ENCODE measurements at places on chromosomes 12 and 14.

DNA sequence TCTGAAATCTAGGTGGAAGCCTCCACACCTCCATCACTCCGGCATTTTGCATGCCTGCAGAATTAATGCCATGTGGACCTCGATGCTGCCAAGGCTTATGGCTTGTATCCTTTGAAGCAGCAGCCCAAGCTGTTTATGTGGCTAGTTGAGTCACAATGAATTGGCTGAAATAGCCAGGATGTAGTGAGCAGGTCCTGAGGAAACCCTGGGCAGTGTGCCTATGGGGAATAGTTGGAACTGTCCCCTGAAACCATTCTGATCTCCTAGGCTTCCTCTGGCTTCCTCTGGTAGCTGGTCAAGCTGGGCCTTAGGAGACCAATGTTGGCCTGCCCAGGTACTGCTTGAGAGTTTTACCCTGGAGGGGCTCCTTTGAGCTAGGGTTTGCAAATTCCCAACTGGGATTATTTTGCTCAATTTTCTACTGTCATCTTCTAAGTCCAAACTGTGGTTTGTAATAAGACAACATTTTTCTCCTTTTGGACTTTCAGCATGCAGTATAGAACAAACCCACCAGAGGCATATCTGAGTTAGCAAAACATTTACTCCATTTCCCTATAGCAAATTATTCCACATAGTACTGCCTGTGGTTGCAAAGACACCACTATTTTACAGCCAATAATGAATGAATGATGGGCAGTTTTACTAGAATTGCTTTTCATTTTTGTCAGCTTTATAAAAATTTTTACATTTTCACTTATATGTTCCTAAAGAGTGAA lies 85.1 kb upstream of the AMIGO2 start:
- no peak overlapping the region for H3K27ac ChIP-seq
- H3K36me3 ChIP-seq, result no peaks in the 10 kb centered on the region
- DNase-seq, result no peak

DNA sequence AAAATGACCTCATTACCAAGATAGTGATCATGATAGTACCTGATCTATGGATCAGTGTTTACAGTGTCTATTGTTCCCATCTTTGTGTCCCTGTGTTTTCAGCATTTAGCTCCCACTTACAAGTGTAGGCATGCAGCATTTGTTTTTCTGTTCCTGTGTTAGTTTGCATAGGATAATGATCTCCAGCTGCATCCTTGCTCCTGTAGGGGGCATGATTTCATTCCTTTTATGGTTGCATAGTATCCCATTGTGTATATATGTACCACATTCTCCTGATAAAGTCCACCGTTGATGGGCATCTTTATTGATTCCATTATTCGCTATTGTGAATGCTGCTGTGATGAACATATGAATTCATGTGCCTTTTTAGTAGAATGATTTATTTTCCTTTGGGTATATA lies 215.4 kb upstream of the NAV3 start:
- H3K4me1 ChIP-seq, result no peaks in the 10 kb centered on the region
- no peaks in the 10 kb centered on the region for H3K36me3 ChIP-seq
- no peak for DNase-seq
- H3K27me3 ChIP-seq, result no peaks in the 10 kb centered on the region

GRCh38 chr12:57299514-57300016 lies 48.6 kb upstream of the STAC3 start:
- no peaks in the 10 kb centered on the region for H3K36me3 ChIP-seq
- no peaks in the 10 kb centered on the region for H3K4me1 ChIP-seq
- no peaks in the 10 kb centered on the region for H3K27me3 ChIP-seq
- no peak for DNase-seq

DNA sequence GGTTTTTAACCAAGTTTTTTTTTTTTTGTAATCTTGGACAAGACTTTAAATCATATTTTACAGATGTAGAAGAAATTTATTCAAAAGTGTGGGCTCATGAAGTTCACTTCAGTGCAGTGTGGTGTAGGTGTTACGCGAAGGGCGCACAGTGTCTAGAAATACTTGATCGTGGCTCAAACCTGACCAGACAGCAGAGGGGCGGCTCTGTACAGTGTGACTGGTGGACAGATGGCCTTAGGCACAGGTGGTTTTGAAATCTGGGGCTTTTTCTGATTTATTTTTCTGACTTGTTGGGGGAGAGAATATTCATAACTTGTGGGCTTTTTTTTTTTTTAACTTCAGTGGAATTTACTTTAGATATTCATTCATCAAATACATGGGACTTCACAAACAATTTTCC lies 179.2 kb downstream of the PELI2 start:
- H3K27me3 ChIP-seq, result no peaks in the 10 kb centered on the region
- H3K27ac ChIP-seq, result no peak overlapping the region
- no peaks in the 10 kb centered on the region for H3K4me1 ChIP-seq
- no peak for DNase-seq
- H3K4me3 ChIP-seq, result no peak overlapping the region
- peaks cover 8% of the 10 kb centered on the region for H3K36me3 ChIP-seq

- no peaks in the 10 kb centered on the region for H3K4me1 ChIP-seq
- H3K27me3 ChIP-seq, result no peaks in the 10 kb centered on the region
- peaks cover 10% of the 10 kb centered on the region for H3K36me3 ChIP-seq
- H3K4me3 ChIP-seq, result no peak overlapping the region
These were observed 13.5 kb downstream of the AMN1 start for GRCh38 chr12:31715283-31715825.

- no peak overlapping the region for H3K4me3 ChIP-seq
- no peak overlapping the region for H3K27ac ChIP-seq
- no peak for DNase-seq
- H3K27me3 ChIP-seq, result no peaks in the 10 kb centered on the region
- H3K36me3 ChIP-seq, result peaks cover 23% of the 10 kb centered on the region
- H3K4me1 ChIP-seq, result peaks cover 24% of the 10 kb centered on the region
These were observed 35.7 kb downstream of the HNRNPC start for GRCh38 chr14:21233457-21234076.

GRCh38 chr14:104400355-104400754 lies 179.2 kb upstream of the C14orf180 start:
- peaks cover 22% of the 10 kb centered on the region for H3K27me3 ChIP-seq
- no peaks in the 10 kb centered on the region for H3K36me3 ChIP-seq
- no peak overlapping the region for H3K27ac ChIP-seq
- no peak for DNase-seq
- no peak overlapping the region for H3K4me3 ChIP-seq

DNA sequence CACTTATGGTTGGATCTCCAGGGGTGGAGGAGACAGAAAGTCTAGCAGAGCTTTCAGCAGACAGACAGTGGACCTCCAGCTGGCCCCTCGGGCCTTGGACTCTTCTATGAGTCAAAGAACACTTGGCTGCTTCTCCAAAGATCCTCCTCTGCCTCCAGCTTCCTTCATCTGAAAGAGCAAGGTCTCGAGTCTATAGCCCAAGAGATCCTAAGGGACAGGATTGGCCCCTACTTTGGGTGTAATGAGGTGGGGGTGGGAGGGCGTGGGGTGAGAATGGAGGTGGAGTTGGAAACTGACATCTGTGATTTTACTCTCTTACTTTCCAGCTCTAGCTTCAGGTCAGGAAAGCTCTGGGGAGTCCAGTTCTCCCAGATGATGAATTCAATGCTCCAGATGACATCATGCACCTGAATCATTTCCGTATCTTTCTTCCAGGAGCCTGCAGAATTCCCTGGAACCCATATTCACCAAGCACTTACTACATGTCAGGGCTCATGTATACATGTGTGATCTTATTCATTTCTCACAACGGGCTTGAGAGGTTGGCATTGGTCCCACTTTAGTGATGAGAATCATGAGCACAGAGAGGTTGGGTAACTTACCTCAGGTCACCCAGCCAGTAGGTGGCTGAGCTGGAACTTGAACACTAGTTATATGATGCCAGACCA lies 10.2 kb upstream of the PGF start:
- H3K27me3 ChIP-seq, result no peaks in the 10 kb centered on the region
- H3K4me1 ChIP-seq, result peaks cover 7% of the 10 kb centered on the region
- no peaks in the 10 kb centered on the region for H3K36me3 ChIP-seq
- H3K4me3 ChIP-seq, result no peak overlapping the region
- H3K27ac ChIP-seq, result no peak overlapping the region
- DNase-seq, result no peak

GRCh38 chr12:101330631-101331030 lies 50.7 kb downstream of the UTP20 start:
- H3K27me3 ChIP-seq, result no peaks in the 10 kb centered on the region
- DNase-seq, result no peak
- no peak overlapping the region for H3K4me3 ChIP-seq
- H3K27ac ChIP-seq, result no peak overlapping the region

GRCh38 chr12:66600903-66601302 lies 78.0 kb downstream of the GRIP1 start:
- no peaks in the 10 kb centered on the region for H3K36me3 ChIP-seq
- no peaks in the 10 kb centered on the region for H3K27me3 ChIP-seq
- DNase-seq, result no peak
- H3K4me3 ChIP-seq, result no peak overlapping the region
- no peak overlapping the region for H3K27ac ChIP-seq
- no peaks in the 10 kb centered on the region for H3K4me1 ChIP-seq
